Stimulated activated CD4-positive, alpha-beta T cell treated with anti-CD3 and anti-CD28 coated beads, Interleukin-15, amount 100 ng/mL, for 48 hours (primary cell): ENCODE measurements at places on chromosomes 6 and 20.
A peak's percentile ranks its signal among the peaks of the same experiment; 100 is the strongest.

- DNase-seq: no peak
Observed at GRCh38 chr20:40009542-40009941, 679.5 kb downstream of the MAFB start.

DNA sequence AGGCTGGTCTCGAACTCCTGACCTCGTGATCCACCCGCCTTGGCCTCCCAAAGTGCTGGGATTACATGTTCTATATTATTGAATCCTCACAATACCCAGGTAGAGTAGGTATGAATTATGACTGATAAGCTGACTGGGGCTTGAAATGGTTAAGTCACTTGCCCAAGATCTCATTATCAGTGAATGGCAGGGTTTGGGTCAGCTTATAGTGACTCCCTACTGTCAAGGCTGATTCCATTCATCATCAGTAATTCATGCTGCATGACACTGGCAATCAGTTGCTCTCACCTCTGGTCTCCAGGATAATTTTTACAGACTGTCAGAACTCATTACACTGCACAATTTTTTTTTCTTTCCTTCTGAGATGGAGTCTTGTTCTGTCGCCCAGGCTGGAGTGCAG is 127.6 kb downstream of the KIF13A start:
- no peak for DNase-seq

DNA sequence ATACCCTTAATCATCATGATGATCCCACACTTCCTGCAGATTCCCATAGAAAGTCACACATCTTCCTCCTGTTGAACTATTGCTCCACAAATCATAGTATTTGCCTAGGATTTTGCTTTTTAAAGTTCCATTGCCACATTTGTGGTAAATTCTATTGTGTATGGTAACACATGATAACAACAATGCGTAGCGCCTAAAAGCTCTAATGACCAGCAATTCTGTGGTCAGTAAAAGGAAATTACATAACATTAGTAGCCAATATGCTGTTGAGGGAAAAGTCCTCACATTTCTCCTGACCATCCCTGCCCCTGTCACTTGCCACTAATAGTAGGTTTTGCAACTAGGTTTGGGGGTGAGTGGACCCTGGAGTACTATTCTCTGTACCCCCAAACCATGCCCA is 31.8 kb upstream of the PDE7B start:
- no peak for DNase-seq

GRCh38 chr6:82038631-82039030 is 208.9 kb downstream of the IBTK start:
- no peak for DNase-seq

- DNase-seq: no peak
Observed at GRCh38 chr6:125338381-125338780, 36.6 kb upstream of the HDDC2 start.

- DNase-seq: no peak
Observed at GRCh38 chr6:158283304-158283980, 28.8 kb upstream of the TULP4 start.

GRCh38 chr6:44221291-44221960 is 2.0 kb upstream of the SLC29A1 start:
- DNase-seq: peak; percentile 67

- DNase-seq: no peak
Observed at GRCh38 chr6:111524735-111525134, 41.7 kb upstream of the REV3L start.

DNA sequence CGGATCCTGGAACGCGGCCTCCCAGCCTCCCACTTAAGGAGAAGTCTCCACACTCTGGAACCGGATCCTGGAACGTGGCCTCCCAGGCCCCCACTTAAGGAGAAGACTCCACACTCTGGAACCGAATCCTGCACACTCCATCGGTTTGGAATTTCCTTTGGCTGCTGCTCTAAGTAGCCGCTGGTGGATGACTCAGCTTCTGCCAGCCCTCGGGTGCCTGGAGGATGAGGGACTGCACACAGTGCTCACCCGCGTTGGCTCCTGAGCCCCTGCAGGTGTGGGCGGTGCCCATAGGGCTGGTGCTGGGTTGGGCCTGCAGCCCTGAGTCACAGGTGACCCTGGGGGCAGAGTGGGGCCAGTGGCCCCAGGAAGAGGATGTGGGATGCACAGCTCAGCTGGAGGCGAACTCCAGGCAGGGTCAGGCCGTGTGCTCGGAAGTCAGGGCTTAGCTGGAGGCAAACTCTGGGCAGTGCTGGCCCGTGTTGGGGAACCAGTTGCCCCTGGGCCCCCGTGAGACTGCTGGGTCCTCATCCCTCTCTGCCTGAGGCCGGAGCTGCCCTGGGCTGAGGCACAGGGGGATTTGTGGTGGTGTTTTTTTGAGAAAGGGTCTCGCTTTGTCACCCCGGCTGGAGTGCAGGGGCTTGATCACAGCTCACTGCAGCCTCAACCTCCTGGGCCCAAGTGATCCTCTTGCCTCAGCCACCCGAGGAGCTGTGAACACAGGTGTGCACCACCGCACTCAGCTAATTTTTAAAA is 13.9 kb upstream of the TNFRSF6B start:
- no peak for DNase-seq

- DNase-seq: no peak
Observed at GRCh38 chr20:35918021-35918420, 36.3 kb downstream of the SCAND1 start.

GRCh38 chr6:15673666-15674065 is 10.8 kb upstream of the DTNBP1 start:
- no peak for DNase-seq
